ENCODE measurements at places on chromosomes 11 and 22.

DNA sequence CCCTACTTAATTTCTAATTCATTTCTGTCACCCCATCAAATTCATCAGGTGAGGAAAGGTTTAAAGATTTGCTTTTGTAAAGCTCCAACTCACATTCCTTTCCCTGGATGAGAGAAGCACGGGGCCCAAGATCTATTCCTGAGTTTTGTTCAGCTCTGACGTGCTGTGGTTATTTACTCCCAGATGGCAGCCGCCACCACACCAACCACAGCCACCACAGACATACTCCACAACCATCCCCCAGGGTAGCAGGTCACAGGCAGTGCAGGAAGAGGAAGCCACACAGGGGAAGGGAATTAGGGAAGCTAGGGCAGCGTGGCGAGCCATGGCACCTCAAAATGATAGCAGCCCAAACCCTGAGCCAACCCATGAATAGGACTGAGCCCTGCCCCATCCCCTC, 63.5 kb upstream of the CSNK2A3 start:
- DNase-seq = no peak

GRCh38 chr11:33808228-33808828, 34.0 kb upstream of the FBXO3 start:
- DNase-seq = peak; percentile 77

GRCh38 chr11:3830730-3831129, 10.0 kb downstream of the RHOG start:
- no peak for DNase-seq

DNA sequence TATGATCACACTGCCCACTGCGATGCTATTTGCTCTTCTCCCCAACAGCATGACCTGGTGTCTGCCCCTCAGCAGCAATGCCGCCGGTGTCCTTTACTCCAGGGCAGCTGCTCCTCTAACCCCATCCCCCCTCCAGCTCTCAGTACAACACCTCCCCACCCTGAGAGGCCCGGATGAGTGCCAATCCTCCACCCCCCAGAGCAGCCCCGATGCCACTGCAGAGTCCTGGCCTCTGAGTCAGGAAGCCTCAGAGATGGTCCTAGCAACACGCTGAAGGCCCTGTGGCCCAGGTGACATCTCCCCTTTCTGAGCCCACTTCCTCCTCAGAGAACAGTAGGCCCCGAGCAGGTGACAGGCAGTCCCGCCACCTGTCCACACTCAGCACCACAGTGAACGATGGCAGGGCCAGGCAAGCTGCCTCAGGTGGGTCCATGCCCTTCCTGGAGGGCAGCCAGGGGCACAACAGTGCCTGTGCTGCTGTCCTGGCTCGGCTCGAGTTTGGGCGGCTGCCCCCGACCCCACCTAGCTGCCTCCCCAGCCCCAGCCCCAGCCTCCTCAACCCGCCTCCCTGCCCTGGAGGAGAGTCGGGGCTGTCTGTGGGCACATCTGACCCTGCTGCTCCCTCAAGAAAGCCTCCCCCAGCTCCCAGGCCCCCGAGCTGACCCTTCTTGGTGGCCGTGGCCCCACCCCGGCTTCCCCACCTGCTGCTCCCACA, 3.9 kb upstream of the NDUFS8 start:
- DNase-seq = no peak
